ENCODE measurements at places on chromosomes 7 and 10. TPM values are rescaled to one million over a fixed set of nuclear protein-coding genes. Genes with fewer than 3 reads are reported as not detected.

ANKMY2 gene
- 13.8 TPM for total RNA-seq

MYL10 gene
- total RNA-seq: not detected

CHN2 gene
- total RNA-seq: 0.38 TPM

CCL26 gene
- total RNA-seq: 7.7 TPM

FRAT1 gene
- 2.4 TPM for total RNA-seq

ADAMTS14 gene
- total RNA-seq: 0.16 TPM

SPDYE6 gene
- total RNA-seq: not detected

LIPJ gene
- not detected for total RNA-seq

TSPAN12 gene
- 0.79 TPM for total RNA-seq

FAM237B gene
- not detected for total RNA-seq

PLXDC2 gene
- 0.05 TPM for total RNA-seq

Data from A549 treated with Hydrocortisone at 1 μM for 4 hours (cell line).